ENCODE measurements at places on chromosomes 4 and X.

DNA sequence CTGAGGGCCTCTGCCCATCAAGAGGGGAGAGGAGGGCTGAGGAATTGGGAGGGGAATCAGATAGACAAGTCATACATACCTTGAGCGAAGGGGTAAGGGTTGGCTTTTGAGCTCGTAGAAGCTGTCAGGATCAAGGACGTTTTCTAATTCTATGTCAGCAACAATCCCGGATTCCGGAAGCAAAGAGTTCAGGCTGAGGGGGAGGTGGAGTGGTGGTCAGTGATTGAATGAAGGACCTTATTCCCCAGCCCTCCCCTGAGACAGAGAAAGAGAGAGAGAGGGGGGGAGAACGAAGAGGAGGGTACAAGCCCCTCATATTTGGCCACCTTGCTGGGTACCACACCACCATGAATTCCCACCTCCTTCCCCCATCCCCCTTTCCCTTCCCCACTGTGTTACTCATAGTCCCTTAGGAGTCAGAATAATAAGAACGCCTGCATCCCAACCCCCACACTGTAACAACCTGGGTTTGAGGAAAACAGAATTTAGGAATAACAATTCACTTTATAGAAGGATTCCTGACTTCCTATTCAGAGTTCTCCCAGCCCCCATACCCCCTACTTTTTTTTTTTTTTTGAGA lies 2.7 kb downstream of the TFE3 start:
- DNase-seq: no peak

DNA sequence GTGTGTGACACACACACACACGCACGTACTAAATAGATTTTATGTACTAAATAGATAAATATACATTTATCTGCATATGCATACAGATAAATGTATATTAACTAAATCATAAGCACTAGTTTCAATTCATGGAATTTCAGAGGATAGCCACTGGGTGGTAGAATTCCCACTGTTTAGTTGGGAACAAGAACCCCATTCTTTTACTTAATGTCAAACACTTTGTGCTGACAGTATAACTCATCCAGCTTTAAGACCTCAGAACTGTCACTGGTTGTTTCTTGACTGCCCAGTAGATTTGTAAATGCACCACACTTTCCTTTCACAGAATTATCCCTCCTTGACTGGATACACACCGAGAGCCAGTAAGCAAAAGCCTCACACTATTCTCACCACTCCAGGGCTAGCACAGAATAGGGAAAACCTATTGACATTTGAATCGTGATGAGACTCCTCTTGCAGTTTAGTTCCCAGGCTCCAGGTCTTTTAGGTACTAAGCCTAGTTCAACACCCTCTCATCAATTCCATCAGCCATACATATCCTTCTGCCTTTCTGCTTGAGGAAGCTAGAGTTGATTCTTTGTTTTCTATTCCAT lies 32.4 kb downstream of the PPARGC1A start:
- DNase-seq: no peak

DNA sequence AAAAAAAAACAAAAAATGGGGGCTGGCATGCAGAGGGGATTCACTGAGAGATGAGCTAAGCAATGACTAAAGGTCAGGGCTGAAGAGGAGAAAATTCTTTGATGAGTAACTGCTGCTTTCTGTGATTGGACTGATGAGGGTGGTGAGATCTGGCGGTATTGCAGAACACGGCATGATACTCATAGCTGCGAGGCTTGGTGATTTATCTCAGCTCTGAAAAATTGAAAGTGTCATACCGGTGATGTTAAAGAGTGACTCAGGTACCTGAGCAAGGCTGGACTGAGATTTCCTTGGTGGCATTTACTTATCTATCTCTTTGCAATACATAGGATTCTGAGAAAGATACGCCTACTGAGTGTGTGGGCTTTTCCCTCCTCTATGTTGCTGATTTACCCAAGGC lies 204.1 kb upstream of the DDX53 start:
- DNase-seq: no peak

DNA sequence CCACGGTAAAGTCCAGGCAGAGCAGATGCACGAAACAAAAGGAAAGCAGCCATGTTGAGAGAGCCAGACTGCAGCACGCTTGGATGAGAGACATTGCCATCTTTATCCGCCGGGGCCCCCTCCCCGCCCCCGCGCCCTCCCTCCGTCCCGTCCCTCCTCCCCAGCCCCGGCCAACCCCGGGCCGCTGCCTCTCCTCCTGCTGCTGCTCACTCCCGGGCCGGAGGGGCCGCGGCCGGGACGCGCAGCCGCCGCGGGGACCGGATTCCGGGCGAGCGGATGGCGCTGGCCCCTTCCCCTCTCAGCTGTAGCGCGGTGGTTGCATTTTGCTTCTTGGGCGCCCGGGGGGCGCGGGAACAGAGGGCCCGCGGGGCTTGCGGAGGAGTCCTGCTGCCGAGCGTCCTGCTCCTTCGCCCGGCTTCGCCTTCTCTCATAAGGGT lies 542 bp downstream of the RNF150 start:
- no peak for DNase-seq

- DNase-seq: no peak
Measured at GRCh38 chr4:164614999-164615398, 138.9 kb upstream of the SMIM31 start.

- DNase-seq: no peak
Measured at GRCh38 chrX:57282568-57282967, 3.9 kb upstream of the FAAH2 start.

DNA sequence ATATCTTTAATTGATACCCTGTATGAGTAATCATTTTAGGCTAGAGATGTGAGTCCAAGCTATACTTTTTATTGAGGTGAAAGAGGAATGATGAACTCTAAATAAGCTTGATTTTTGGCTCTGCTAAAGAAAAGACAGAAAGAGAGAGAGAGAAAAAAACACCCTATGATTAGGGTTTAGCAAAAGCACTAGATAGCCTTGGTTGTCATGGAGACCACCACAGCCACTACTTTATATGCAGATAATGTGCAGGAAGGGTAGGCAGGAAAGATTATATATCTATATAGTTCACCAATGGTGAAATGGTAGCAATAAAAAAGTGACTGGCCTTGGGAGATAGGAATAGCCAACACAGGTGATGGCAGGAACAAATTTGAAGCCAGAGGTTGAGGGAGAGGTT lies 69.9 kb upstream of the CAMK2D start:
- DNase-seq: no peak

GRCh38 chr4:3461515-3462291 lies 1.4 kb upstream of the DOK7 start:
- no peak for DNase-seq

GRCh38 chrX:154064637-154065435 lies 32.7 kb downstream of the MECP2 start:
- no peak for DNase-seq

DNA sequence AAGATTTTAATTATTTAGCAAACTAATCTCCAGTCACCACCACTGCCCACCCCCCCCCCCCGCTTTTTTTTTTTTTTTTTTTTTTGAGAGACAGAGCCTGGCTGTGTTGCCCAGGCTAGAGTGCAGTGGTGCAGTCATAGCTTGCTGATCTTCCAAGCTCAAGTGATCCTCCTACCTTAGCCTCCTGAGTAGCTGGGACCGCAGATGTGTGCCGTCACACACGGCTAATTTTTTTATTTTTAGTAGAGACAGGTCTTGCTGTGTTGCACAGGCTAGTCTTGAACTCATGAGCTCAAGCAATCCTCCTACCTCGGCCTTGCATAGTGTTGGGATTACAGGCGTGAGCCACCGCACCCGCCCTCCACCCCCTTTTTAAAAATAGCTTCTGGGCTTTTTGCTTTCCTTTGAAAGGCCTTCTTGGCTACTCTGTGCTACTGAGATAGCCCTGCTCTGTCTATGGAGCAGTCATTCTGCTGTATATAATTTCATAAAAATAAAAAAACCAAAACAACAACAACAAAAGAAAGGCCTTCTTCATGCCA lies 18.7 kb downstream of the TXLNG start:
- no peak for DNase-seq

DNA sequence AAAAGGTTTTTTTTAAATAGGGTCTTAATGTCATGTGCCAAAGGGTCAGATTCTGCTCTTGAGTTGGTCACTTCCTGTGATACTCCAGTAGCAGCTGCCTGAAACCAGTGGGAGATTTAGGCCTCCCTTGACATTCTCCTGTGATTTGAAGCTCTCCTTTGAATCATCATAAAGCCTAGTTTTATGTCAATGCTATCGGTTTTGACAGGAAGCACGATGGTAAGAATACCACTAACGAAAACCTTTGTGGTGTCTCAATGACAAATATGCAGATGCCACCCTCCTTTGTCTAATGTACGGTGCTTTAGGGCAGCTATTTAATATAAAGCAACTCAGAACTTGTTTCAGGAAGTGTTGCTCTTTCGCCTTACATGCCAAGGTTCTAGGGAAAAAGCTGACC lies 44.2 kb downstream of the CCNI start:
- no peak for DNase-seq

DNA sequence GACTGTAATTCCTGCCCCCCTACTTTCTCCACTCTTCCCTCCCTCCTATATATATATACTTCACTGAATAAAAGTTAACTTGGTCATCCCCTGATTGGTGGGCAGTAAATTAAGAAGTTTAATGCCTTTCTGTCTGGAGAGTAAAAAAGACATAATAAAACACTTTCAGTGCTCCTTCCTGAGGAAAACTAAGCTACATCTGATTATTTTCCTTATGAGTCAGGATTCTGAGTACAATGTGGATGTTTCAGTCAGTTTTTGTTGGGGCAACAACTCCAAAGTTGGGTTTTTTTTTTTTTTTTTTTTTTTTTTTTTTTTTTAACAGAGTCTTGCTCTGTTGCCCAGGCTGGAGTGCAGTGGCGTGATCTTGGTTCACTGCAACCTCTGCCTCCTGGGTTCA lies 22.0 kb upstream of the SUPT20HL2 start:
- no peak for DNase-seq

GRCh38 chr4:18075823-18076433 lies 54.4 kb upstream of the LCORL start:
- DNase-seq: no peak

- DNase-seq: no peak
Measured at GRCh38 chrX:132676561-132677186, 187.8 kb upstream of the MBNL3 start.

DNA sequence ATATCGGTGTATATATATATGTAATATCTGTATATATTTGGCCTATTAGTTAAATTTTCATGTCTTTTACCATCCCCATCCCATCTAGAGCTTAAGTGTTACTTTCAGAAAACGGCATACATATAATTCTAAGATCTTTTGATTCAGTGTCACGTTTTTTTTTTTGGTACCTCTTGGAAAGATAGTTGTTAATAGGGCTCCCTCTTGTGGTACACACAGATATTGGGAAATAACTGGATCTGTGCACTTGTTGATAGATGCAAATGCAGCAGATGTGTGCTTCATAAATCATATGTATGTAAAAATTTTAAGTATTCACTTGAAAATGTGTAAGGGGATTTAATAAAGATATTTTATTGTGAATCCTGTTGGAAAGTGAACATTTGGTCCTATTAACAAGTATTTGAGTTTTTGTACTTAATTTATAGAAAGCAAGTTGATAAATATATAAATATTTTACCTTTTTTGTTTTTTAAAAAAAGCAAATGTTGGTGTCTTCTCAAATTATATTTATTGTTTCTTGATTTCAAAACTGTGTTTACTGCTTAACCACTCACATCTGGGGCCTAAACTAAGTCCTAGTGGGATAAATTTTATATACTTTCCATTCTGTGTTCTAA lies 74.7 kb downstream of the PAQR3 start:
- no peak for DNase-seq

DNA sequence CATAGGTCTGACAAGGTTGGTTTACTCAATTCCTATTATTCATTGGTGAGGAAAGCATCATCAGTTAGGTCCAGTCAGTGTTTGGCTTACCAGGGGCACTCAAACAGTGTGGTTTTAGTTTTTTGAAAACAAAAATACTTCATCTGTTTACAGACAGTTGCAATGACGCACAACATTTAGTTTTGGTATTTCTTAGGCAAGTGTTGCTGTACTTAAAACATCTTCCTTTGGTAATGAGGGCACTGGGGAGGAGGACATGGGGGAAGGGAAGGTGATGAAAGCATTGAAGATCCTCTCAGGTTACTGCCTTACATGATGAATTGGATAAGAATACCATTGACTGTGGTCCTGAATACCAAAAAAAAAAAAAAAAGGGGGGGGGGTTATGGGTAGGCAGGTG lies 93.7 kb upstream of the MAOA start:
- DNase-seq: no peak

DNA sequence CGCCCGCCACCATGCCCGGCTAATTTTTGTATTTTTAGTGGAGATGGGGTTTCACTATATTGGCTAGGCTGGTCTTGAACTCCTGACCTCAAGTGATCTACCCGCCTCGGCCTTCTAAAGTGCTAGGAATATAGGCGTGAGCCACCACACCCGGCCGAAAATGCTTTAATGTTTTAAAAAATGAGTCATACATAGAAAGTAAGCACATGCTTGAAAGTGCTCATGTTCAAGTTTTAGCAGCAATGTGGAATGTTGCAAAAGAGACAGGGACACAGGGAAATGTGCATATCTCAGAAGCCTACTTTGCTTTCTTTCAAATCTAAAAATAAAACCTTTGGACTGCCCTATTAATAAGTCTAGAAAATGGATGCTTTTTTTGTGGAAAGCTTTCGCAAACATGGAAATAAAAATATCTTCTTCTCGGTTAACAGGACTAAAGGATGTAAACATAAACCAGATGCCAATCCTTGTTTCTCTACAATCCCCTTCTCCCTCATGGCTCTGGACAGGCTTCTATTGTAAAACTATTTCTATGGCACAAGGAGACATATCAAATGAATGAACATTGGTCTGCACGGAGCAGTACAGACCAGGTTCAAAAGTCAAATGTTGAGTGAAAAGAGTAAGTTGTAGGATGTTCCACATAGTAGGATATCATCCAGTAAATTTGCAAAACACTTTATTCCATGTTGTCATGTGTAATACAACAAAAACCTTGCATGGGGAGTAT lies 15.0 kb downstream of the MECP2 start:
- no peak for DNase-seq

DNA sequence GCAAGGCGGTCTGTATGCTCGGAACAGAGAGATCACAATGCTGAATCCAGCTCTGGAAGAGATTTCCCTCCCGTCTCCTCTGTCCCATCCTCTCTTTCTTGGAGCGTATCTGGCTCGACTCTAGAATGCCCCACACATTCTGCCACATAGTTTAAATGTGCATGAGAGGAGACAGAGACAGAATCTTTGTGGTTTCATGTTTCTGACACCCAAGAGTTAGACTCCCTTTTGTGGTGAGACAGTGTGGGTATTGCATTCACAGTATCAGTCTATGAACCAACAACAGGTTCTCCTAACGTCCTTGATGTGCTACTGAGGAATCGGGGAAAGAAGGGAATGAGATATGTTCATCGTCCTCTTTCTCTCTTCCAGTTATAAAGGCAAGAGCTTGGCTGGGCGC lies 25.3 kb downstream of the FAM47E start:
- DNase-seq: no peak

DNA sequence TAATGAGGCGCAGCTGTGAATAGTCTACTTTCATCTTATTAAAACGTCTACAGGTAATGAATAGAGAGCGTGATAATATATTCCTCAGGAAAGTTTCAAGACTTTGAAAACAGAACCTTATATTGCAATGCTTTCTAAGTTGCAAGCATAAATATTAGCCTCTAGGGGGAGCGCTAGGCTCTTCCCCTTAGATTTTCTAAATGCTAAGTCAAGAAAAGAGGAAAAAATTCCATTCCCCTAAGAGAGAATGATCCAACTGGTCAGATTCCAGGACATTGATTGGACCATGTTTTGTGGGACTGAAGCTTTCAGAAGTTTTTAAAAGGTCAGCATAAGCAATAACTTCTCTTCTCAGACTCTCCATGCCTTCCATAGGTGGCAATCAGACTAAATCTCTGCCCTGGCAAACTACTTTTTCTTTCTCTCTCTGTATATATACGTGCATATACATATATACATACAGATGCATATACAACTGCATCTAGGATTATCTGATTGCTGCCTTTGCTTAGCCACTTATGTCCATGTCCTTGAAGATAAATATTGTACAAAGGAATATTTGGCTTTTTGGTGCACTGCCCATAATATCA lies 492.9 kb downstream of the INPP4B start:
- no peak for DNase-seq
